ENCODE measurements at places on chromosomes 11 and 22.

DNA sequence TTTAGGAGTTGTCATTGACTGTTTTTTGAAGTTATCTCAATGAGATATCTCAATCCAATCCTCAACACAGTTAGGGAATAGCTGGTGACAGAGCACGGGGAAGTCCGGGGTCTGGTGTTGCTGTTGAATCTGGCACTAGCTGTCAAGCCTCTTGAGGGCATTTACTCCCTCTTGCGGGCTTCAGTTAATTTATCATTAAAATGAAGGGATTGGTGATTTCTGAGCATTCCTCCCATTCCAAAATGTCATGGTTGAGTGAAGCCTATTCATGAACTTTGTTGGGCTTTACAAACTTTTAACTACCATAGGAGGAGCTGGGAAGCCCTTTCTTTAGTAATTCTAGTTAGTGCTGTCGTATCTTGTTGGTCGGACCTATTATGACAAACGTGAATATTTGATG, 40.2 kb downstream of the UVRAG start:
- no peak for DNase-seq

GRCh38 chr22:35729309-35729698, 11.6 kb downstream of the APOL5 start:
- DNase-seq, result no peak

DNA sequence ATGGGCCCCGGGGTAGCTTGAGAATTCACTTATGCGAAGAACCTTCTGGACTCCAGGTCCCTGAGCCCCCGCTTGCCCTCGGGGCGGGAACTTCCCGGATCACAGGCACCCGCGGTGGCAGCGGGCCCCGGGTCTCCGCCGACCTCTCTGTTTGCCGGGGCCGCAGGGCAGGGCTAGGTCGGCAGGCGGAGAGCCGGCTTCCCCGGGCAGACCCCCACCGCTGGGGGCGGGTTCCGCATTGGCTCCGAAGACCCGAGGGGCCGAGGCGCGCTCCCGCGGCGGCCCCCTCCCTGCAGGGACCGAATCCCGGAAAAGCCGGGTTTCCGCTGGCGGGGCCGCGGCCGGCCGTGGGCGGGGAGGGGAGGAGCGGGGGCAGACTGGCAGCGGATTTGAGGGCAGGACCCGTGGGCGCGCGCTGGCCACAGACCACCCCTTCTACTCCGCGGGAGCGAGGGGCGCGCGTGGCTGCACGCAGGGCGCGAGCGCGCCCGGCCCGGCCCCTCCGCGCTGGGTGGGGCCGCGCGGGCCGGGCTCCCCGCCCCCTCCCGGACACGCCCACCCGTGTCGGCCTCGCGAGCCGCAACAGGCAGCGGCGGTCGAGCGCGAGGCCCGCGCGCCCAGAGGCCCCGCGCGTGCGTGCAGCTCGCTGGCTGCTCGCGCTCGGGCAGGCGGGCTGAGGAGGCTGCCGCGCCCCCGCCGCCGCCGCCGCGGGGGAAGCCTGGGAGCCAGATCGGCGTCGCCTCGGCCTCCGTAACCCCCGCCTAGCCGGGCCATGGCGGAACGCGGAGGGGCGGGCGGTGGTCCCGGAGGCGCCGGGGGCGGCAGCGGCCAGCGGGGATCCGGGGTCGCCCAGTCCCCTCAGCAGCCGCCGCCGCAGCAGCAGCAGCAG, at the start of gene PACS1:
Gene PACS1, plus strand, starts transcription at position 558 of the 889 bp plus-strand sequence. Its CDS starts 215 bp downstream, at position 773.
- DNase-seq, result peak; percentile 81

DNA sequence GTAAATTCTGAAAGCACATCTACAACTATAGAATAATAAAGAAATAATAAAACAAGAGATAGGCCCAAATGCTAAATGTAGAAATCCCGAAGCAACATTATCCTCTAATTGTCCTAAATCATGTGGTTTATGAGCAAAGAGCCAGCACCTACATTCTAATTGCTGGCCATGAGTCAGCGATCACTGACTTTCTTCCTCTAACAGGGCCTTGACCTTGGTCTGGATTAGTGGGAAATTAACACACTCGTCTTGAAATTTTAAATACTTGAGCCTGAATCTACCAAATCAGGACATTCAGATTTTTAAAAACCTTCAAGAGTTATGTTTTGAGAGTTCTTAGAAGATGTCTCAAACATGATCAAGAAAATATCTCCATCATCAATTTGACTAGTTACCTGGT, 727.6 kb downstream of the METTL15 start:
- DNase-seq, result no peak

- no peak for DNase-seq
Measured at GRCh38 chr11:76659672-76660532, 10.6 kb downstream of the LRRC32 start.

- no peak for DNase-seq
Measured at GRCh38 chr11:123187665-123188507, 7.2 kb downstream of the CLMP start.

GRCh38 chr11:47152126-47152952, 24.3 kb downstream of the ARFGAP2 start:
- no peak for DNase-seq

GRCh38 chr11:61071208-61071681, 31.0 kb upstream of the CD5 start:
- DNase-seq, result no peak

- no peak for DNase-seq
Measured at GRCh38 chr11:60029015-60029632, 11.1 kb upstream of the OOSP2 start.

- peak; percentile 47 for DNase-seq
Measured at GRCh38 chr11:108237058-108237481, 14.2 kb downstream of the ATM start.

DNA sequence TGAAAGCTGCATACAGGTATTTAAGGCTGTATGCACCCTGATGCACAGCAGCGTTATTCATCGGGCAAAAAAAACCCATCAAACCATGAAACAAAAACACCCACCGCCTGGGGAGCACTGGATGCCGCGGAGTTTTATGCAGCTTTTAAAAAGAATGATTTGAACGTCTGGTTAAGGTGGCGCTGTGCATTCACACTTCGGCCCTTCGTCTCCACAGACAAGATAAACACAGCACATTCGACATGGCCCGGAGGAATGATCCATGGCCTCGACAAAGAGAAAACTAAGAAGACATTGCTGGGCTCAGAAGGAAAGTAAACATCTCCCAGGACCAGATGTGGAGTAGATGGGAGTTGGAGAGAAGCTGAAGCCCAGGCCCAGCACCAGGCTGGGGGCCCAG, 40.8 kb upstream of the GAL start:
- DNase-seq, result no peak

DNA sequence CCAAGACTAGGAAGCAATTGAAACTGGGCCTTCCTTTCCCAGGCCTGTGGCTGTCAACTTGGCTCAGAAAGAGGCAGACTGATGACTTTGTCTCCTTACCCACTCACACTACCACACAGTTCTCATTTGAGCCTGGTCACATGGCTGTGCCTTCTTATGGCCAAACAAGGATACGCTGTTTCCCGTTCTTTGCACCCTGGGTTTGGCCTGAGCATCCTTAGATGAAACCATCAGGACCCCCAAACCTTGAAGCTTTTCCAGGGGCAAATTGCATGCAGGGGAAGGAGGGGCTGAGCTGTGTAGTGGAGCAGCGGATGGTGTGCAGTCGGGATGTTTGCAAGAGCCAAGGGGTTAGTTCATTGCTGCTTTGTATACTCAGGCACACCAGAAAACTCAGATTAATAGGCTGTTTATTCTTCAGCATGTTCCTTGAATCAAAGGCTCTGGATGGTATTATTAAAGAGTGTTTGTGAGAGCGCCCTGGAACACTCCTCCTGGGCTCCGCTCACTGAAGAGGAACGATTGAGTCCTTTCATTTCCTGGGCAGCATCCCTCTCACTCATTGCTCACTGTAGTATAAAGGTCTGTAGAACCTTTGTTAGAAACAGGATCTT, 69.8 kb downstream of the ARFGAP2 start:
- DNase-seq, result no peak

DNA sequence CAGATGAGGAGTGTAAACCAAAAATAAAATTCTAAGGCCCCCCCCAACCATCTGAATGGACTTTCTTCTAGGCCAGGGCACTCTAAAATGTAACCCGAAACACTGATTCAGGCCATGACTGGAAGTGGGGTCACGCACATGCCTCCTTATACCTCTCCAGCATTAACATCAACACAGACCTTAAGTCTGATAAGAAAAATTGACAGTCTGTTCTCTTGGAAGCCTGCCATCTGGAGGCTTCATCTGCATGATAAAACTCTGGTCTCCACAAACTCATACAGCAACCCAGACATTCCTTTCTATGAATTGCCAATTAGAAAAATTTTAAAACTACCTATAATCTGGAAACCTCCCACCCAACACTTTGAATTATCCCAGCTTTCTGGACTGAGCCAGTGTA, 3.9 kb upstream of the SERGEF start:
- DNase-seq, result no peak

GRCh38 chr11:104547996-104548661, 350.1 kb downstream of the CASP12 start:
- DNase-seq, result no peak

DNA sequence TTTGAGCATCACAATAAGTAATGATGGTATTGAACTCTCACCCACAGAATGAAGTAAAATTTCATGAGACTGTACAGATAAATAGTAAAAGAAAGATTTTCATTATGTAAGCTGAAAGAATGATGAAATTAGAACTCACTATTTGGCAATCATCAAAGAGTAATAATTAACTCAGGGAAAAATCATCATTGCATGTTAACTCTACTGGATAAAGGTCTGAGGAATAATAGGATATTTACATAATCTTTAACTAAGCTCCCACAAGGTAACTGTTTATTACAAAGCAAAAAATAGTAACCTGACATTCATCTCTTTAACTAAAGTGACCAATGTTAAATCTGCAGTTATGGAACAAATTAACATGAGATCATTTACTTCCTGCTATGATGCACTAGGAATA, 739.9 kb downstream of the FAM181B start:
- DNase-seq, result no peak

- DNase-seq, result no peak
Measured at GRCh38 chr11:76455331-76455730, 10.5 kb downstream of the EMSY start.

DNA sequence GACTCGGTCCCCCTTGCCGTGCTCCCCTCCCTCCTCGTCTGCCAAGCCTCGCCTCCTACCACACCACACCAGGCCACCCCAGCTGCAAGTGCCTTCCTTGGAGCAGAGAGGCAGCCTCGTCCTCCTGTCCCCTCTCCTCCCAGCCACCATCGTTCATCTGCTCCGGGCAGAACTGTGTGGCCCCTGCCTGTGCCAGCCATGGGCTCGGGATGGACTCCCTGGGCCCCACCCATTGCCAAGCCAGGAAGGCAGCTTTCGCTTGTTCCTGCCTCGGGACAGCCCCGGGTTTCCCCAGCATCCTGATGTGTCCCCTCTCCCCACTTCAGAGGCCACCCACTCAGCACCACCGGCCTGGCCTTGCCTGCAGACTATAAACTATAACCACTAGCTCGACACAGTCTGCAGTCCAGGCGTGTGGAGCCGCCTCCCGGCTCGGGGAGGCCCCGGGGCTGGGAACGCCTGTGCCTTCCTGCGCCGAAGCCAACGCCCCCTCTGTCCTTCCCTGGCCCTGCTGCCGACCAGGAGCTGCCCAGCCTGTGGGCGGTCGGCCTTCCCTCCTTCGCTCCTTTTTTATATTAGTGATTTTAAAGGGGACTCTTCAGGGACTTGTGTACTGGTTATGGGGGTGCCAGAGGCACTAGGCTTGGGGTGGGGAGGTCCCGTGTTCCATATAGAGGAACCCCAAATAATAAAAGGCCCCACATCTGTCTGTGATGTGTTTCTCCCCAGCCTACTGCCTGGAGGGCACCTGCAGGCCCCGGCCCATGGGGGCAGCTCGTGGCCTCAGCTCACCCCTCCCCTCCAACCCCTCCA, 29.8 kb downstream of the CAPN1 start:
- no peak for DNase-seq

DNA sequence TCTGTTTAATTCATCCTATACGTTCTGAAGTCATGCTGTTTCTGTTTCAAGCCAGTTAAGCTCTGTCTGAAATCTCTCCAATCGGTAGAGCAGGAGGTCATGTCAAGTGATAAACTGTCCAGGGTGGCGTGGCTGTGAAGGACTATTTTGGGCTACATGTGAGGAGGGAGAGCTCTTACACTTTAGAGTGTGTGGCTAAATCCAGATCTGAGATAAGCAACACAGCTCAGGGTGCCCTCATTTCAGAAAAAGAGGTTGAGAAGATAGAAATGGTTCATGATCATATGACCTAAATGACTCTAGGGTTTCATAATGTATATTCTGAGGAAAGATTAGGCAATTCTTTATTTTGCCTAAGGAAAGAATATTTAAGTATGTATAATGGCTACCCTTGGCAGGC, 8.4 kb downstream of the BLID start:
- no peak for DNase-seq

DNA sequence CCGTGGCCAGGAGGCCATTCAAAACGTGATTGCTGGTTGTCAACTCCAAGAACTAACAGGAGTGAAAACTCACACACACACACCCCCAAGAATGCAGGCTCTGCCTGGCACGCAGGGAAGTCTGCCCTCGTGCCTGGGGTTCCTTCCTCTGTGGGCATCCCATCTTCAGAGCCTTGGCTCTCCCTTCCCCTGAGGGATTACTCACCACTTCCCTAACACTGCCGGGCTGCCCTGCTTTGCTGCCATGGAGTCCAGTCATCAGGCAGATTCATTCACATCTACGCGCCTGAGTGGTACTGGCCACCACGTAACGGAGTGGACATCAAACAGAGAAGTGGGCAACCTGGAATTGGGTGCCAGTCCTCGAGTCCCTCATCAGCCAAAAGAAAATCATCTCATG, 120.7 kb upstream of the TMEM45B start:
- no peak for DNase-seq

- DNase-seq, result no peak
Measured at GRCh38 chr11:75198278-75198973, 42.1 kb upstream of the TPBGL start.

- no peak for DNase-seq
Measured at GRCh38 chr22:49713003-49713402, 114.7 kb downstream of the BRD1 start.

DNA sequence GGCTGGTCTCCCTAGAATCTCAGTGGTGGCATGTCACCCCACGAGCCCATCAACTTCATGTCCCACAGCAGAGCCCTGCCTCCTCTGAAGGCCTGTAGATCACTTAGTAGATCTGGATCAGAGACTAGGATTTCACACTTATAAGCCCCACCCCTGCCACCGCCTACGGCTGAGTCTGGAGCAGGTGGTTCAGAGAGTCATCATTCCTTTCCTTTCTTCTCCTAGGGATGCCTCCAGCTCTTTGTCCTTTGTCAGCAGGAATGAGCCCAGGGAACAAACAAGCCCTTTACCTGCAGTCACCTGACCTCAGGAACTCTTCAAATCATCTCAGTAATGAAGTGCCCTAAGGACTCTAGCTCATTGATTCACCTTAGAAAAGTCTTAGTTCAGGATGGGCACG, 37.8 kb downstream of the SCGB1A1 start:
- no peak for DNase-seq

- DNase-seq, result no peak
Measured at GRCh38 chr11:19398273-19398672, 157.5 kb upstream of the E2F8 start.
